Neural crest cell (in vitro differentiated cells): ENCODE measurements at places on chromosomes 16 and 17. TPM values are rescaled to one million over a fixed set of nuclear protein-coding genes. Genes with fewer than 3 reads are reported as not detected.

- peak; percentile 6 for DNase-seq
These were observed 52.5 kb upstream of the MTSS2 start for GRCh38 chr16:70738083-70738977.

The TMEM88 gene
- total RNA-seq: 6.7 and 8.4 TPM in 2 replicates

DNA sequence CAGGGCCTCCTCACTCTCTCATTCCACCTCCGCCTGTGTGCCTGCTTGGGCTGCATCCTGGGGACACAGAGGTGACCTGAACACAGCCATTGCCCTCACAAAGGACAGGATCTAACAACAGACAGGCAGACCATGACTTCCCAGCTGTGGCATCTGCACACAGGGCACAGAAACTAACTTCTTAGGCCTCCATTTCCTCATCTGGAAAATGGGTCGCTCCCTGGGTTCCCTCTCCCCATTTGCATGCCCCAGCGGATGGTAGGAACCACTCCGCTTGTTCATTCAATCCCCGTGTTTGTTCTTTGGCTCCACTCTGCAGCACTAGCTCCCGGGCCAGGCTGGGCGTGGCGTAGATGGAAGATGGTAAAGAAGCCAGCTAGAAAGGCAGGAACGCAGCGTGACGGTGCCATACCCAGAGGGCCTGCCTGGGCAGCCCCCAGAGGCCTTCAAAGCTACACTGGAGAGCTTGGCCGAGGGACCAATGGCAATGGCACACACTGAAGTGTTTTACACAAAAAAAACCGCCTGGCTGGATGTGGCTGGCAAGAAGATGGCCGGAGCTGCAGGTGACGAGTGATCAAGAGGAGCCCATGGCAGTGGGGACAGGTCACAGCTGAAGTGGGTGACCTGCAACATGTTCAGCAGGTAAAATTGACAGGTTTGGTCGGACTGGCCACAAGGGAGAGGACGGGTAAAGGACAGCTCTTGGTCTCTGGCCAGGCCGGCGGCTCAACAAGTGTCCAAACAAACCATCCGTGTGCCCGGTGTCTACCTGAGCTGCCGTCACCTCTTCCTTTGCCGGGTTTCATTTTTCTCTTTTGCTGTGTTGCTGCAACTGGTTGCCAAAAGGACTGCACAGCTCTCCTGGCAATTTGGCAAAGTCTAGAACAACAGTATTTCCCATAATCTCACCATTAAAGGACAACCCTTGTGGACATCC is 66.9 kb downstream of the SOCS1 start:
- DNase-seq: no peak

- no peak for DNase-seq
These were observed 19.1 kb downstream of the RGS9 start for GRCh38 chr17:65156185-65156834.

The CUEDC1 gene
- total RNA-seq: 73.7 and 86.9 TPM in 2 replicates

The OMG gene
- total RNA-seq: not detected in 2 replicates

The PITPNC1 gene
- total RNA-seq: 21.5 and 21.9 TPM in 2 replicates

GRCh38 chr16:9970796-9971195 is 211.4 kb downstream of the GRIN2A start:
- DNase-seq: no peak

The WWP2 gene
- total RNA-seq: 48.7 and 55.1 TPM in 2 replicates

- DNase-seq: no peak
These were observed 97.7 kb upstream of the MON1B start for GRCh38 chr16:77093309-77093708.

The TBC1D16 gene
- 96.2 and 96.5 TPM in 2 replicates for total RNA-seq

DNA sequence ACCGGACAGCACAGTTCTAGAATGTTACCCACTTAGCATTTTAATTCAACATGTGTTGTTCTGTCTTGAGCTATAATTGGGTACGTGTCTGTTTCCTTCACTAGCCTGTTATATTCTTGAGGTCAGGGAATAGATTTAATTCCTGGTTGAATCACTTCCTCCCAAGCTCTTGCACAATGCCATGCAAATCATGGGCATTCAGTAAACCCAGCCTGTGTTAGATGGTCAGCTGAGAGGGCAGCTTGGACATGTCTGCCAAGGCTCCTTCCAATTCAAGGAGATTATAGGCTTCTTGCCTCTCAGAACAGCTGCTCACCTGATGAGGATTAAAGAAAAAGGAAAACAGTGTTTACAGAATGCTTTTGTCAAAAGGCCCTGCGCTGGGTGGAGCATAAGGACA is 12.6 kb downstream of the C1QTNF1 start:
- no peak for DNase-seq

GRCh38 chr17:35188111-35188510 is 6.1 kb downstream of the SLC35G3 start:
- no peak for DNase-seq

The HYDIN gene
- 7.5 and 7.8 TPM in 2 replicates for total RNA-seq

The CLEC3A gene
- not detected in 2 replicates for total RNA-seq

GRCh38 chr17:13749891-13750235 is 148.1 kb upstream of the HS3ST3A1 start:
- DNase-seq: no peak

The CDRT4 gene
- total RNA-seq: 2.4 and 2.8 TPM in 2 replicates

The APOH gene
- total RNA-seq: not detected in 2 replicates

- DNase-seq: no peak
These were observed 599 bp downstream of the MRC2 start for GRCh38 chr17:62627904-62628633.

GRCh38 chr17:66711881-66712321 is 123.0 kb upstream of the CACNG5 start:
- no peak for DNase-seq

DNA sequence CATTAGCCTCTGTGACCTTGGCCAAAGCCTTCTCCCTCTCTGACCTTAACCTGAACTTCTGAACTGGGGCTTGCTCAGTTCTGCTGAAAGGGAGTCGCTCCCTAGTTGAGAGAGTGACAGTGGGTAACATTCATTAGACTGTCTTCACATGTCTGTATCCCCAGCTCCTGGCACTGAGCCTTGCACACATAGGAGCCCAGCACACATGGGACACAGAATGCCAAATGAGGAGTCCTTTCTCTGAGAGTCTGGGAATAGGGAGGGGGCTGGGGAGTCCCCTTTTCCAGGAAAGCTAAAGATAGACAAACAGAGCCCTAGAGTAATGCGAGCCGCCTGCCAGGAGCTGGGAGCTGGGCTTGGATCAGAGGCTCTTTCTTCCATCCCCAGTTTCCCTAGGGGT is 2.5 kb downstream of the TAC4 start:
- no peak for DNase-seq

DNA sequence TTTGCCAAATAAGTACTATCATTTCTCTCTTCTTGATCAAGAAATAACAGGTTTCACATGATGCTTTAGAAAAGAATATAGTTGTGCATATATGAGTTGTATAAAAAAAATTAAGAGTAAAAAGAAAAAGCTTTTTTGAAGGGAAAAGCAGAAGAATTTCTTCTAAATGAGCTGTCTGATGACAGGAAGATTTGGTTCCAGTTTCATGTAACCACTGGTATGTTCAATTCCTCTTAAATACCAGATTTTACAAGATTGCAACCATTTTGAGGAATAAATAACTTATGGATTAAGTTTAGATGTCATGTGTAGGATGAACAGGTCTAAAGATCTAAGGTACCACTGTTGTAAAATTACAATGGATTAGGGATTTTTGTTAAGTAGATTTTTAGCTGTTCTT is 45.0 kb downstream of the VMP1 start:
- no peak for DNase-seq

- DNase-seq: no peak
These were observed 5.1 kb downstream of the KRT222 start for GRCh38 chr17:40659911-40660310.
